Neural progenitor cell (in vitro differentiated cells): ENCODE measurements at places on chromosomes 6 and 20. TPM values are rescaled to one million over a fixed set of nuclear protein-coding genes. Genes with fewer than 3 reads are reported as not detected.
A peak's percentile ranks its signal among the peaks of the same experiment; 100 is the strongest.

The PROKR2 gene
- not detected in 2 replicates for total RNA-seq

The CCN6 gene
- not detected in 2 replicates for total RNA-seq

The ELOVL2 gene
- 5.8 and 9.1 TPM in 2 replicates for total RNA-seq

The BPIFB2 gene
- total RNA-seq = not detected in 2 replicates

The NOX3 gene
- total RNA-seq = not detected in 2 replicates

The ARMH2 gene
- not detected in 2 replicates for total RNA-seq

The CD40 gene
- 11.0 and 14.0 TPM in 2 replicates for total RNA-seq

The BPIFB3 gene
- not detected in 2 replicates for total RNA-seq

The MICAL1 gene
- 50.6 and 123 TPM in 2 replicates for total RNA-seq

The OVOL2 gene
- total RNA-seq = 0.25 and 0.62 TPM in 2 replicates

The FBXL4 gene
- total RNA-seq = 17.4 and 18.3 TPM in 2 replicates

DNA sequence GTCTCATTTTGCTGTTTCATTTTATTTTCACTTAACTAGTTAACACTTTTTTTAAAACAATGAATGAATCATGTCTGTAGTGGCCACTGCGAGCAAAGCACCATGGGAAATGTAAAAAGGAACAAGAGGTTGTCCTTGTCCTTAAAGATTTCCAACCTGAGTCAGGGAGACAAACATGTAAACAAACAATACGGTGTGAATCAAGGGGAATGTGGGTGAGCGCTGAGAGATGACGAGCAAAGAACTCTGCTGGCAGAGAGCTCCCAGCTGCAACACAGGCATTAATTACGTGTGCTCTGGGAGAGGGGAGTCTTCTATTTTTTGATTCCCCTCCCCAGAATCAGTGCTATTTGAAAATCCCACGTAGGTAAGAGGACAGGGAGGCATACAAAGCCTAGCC is 84.3 kb downstream of the ATXN1 start:
- peaks cover 12% of the 10 kb centered on the region for H3K4me1 ChIP-seq
- no peak overlapping the region for H3K27ac ChIP-seq
- peak; percentile 19 for DNase-seq
- no peaks in the 10 kb centered on the region for H3K27me3 ChIP-seq
- H3K36me3 ChIP-seq = no peaks in the 10 kb centered on the region
- H3K4me3 ChIP-seq = no peak overlapping the region

DNA sequence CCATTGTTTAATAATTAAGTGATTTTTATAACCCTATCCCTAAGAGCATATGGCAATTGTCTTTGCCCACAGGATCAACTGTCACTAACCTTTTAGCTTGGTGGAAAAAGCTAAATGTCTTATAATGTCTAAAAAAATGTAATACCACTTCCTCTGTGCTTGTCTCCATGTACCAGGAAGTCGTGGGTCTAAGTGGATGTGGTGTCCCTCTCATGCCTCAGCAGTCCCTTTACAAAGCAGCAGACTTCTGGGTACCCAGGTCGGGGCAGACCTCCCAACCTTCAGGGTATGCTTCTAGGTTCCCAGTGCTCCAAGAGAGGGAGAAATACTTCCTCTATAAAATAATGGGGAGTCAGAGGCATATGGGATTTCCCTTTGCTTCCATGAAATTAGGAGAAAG is 74.7 kb downstream of the ZHX3 start:
- no peak for DNase-seq
- no peaks in the 10 kb centered on the region for H3K36me3 ChIP-seq
- no peak overlapping the region for H3K27ac ChIP-seq
- no peaks in the 10 kb centered on the region for H3K27me3 ChIP-seq
- H3K4me3 ChIP-seq = no peak overlapping the region

- no peak overlapping the region for H3K4me3 ChIP-seq
- H3K4me1 ChIP-seq = peaks cover 10% of the 10 kb centered on the region
- no peak for DNase-seq
- H3K27me3 ChIP-seq = no peaks in the 10 kb centered on the region
Measured at GRCh38 chr6:163984124-163984936, 569.8 kb downstream of the QKI start.

- H3K4me1 ChIP-seq = peaks cover 2% of the 10 kb centered on the region
- no peak overlapping the region for H3K4me3 ChIP-seq
- H3K27me3 ChIP-seq = no peaks in the 10 kb centered on the region
- no peak overlapping the region for H3K27ac ChIP-seq
- DNase-seq = no peak
Measured at GRCh38 chr6:166045173-166045859, 122.3 kb downstream of the TBXT start.

- DNase-seq = peak; percentile 38
- no peak overlapping the region for H3K4me3 ChIP-seq
- H3K4me1 ChIP-seq = peaks cover 10% of the 10 kb centered on the region
- H3K27ac ChIP-seq = no peak overlapping the region
Measured at GRCh38 chr20:57103146-57103800, 163.2 kb downstream of the BMP7 start.

GRCh38 chr6:163661272-163661671 is 246.8 kb downstream of the QKI start:
- H3K4me3 ChIP-seq = no peak overlapping the region
- no peak overlapping the region for H3K27ac ChIP-seq
- no peak for DNase-seq
- H3K27me3 ChIP-seq = no peaks in the 10 kb centered on the region
- H3K4me1 ChIP-seq = peaks cover 14% of the 10 kb centered on the region

- no peak overlapping the region for H3K27ac ChIP-seq
- no peaks in the 10 kb centered on the region for H3K27me3 ChIP-seq
- no peaks in the 10 kb centered on the region for H3K36me3 ChIP-seq
- DNase-seq = peak; percentile 39
Measured at GRCh38 chr6:16302721-16303552, 64.5 kb downstream of the GMPR start.

DNA sequence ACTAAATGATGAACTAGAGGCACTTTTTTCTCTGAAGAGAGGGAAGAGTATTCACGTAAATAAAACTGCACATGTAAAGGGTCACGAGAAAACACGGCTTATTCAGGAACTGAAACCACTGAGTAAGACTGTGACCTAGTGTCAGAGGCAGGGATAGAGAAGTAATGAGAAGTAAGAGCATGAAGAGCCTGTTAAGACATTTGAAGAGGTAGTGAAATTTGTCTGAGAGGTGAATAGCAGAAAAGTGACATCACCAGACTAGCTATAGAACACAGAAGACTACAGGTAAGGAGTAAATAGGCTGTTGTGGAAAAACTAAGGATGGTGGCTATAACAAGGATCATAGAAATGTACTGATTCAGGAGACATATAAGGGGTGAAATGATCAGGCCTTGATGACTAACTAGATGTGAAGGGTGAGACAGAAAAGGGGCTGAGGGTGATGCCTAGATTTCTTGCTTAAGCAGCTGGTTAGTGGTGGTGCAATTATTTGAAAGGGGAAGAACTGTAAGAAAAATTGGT is 76.8 kb downstream of the REV3L start:
- H3K4me3 ChIP-seq = no peak overlapping the region
- H3K4me1 ChIP-seq = no peaks in the 10 kb centered on the region
- no peak for DNase-seq
- no peak overlapping the region for H3K27ac ChIP-seq
- H3K36me3 ChIP-seq = peaks cover 3% of the 10 kb centered on the region
- H3K27me3 ChIP-seq = no peaks in the 10 kb centered on the region

- H3K4me1 ChIP-seq = no peaks in the 10 kb centered on the region
- no peaks in the 10 kb centered on the region for H3K36me3 ChIP-seq
- H3K4me3 ChIP-seq = no peak overlapping the region
- no peaks in the 10 kb centered on the region for H3K27me3 ChIP-seq
Measured at GRCh38 chr20:19691125-19691524, 66.9 kb upstream of the RIN2 start.

DNA sequence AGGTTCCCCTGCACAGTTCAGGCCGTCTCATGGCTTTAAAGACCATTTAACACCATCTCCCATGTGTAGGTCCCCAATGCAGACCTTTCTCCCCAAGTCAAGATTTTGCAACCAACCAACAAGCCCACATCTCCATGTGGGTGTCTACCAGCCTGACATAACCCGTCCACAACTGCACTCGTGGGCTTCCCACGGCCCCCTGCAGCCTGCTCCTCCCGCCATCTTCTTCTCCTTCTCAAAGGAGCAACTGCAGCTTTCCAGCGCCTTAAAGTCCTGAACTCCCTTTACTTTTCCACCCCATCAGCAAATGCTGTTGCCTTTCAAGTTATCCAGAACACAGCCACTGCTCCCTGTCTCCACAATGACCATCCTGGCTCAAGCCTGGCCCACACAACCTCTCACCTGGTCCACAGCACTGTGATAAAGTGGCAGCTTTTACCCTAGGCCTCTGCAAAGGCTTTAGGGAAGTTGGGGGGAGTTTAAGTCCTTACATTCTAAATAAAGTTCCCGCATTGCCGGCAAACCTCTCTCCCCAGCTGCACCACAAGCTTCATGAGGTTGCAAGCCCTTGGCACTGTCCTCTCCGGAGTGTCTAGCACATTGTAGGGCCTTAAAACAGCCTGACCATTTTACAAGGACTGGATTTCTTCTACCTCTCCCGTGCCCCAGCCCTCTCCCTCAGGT is 140.5 kb downstream of the PREX1 start:
- H3K4me1 ChIP-seq = peaks cover 35% of the 10 kb centered on the region
- H3K36me3 ChIP-seq = no peaks in the 10 kb centered on the region
- no peak overlapping the region for H3K27ac ChIP-seq
- DNase-seq = no peak

DNA sequence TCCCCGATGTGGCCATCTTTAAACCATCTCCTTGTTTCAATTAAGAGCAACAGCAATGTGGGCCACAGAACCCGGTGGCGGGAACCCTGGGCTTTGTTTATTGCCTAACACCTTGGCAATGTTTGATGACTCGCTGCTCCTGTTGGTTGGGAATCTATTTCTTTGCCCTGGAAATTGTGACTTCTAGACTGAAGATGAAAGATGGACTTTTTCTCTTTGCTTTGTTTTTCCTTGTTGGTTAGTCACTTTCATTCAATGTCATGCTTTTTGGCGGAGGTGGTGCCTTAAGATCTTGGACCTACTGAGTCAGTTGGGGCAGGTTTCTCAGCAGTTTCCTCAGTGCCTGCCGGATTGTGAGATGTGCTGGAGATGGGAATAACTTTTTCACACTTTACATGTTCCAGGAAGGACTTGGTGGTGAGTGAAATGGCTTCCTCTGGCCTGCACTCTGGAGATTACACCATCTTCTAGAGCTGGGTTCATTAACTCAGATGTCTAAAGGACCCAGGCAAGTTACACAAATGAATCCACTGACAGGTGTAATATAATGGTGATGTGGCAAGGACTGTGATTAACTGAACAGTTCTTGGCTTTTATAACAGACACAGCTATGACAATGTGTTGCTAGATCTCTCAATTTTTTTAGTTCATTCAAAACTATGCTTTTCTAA is 56.3 kb downstream of the TSHZ2 start:
- no peak overlapping the region for H3K4me3 ChIP-seq
- H3K27me3 ChIP-seq = no peaks in the 10 kb centered on the region
- no peak overlapping the region for H3K27ac ChIP-seq
- H3K36me3 ChIP-seq = no peaks in the 10 kb centered on the region

DNA sequence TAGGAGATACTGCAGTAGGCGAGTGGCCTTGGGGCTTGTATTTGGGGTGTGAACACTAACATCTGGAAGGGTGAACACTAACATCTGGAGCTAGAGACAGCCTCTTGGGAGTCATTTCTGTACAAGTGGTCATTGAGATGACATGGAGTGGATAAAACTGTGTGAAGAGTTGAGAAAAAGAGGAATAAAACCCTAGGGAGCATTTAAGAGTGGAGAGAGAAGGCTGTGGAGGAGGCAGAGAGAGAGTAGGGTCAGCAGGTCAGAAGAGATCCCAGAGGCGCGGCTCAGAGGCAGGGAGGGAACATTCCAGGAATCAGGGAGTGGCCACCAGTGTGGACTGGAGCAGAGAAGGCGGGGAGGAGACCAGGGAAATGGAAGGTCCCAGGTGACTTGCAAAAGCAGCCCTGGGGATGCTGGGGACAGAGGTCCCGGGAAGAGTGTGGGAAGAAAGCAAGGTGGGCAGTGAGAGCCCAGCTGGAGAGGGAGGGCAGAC is 202.0 kb upstream of the RNF24 start:
- H3K27ac ChIP-seq = no peak overlapping the region
- peaks cover 3% of the 10 kb centered on the region for H3K4me1 ChIP-seq
- peak; percentile 32 for DNase-seq
- peaks cover 25% of the 10 kb centered on the region for H3K27me3 ChIP-seq
- H3K36me3 ChIP-seq = no peaks in the 10 kb centered on the region
- no peak overlapping the region for H3K4me3 ChIP-seq

DNA sequence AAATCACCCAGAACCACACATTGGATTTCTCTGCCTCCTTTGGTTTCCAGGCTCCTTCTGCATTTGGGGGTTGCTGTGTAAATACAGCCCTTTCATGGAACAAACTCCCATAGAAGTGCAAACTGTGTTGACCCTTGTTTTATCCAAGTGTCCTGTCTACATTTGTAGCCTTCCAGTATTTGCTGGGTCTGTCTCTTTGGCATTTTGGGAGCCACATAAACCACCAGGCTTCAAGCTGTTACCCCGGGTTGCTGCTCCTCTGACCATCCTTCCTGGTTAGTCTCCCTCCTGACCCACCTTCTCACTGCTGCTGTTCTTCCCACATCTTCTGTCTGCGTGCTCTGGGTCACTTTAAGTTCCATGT is 7.6 kb upstream of the MTHFD1L start:
- no peaks in the 10 kb centered on the region for H3K27me3 ChIP-seq
- no peaks in the 10 kb centered on the region for H3K36me3 ChIP-seq
- no peak overlapping the region for H3K27ac ChIP-seq
- no peaks in the 10 kb centered on the region for H3K4me1 ChIP-seq
- DNase-seq = no peak

GRCh38 chr20:36274181-36274841 is 31.8 kb upstream of the DLGAP4 start:
- H3K4me1 ChIP-seq = peaks cover 9% of the 10 kb centered on the region
- DNase-seq = peak; percentile 11
- H3K36me3 ChIP-seq = no peaks in the 10 kb centered on the region

- H3K27ac ChIP-seq = no peak overlapping the region
- no peaks in the 10 kb centered on the region for H3K4me1 ChIP-seq
- no peak for DNase-seq
- H3K4me3 ChIP-seq = no peak overlapping the region
- H3K36me3 ChIP-seq = no peaks in the 10 kb centered on the region
- H3K27me3 ChIP-seq = no peaks in the 10 kb centered on the region
Measured at GRCh38 chr6:146850238-146850896, 251.6 kb downstream of the ADGB start.

GRCh38 chr6:77383026-77383425 is 80.3 kb downstream of the HTR1B start:
- no peak overlapping the region for H3K27ac ChIP-seq
- no peaks in the 10 kb centered on the region for H3K36me3 ChIP-seq
- no peaks in the 10 kb centered on the region for H3K4me1 ChIP-seq

- H3K27ac ChIP-seq = no peak overlapping the region
- H3K27me3 ChIP-seq = no peaks in the 10 kb centered on the region
- no peaks in the 10 kb centered on the region for H3K4me1 ChIP-seq
- H3K36me3 ChIP-seq = no peaks in the 10 kb centered on the region
- H3K4me3 ChIP-seq = no peak overlapping the region
- DNase-seq = no peak
Measured at GRCh38 chr20:2333821-2334220, 38.0 kb downstream of the TGM3 start.
